ENCODE measurements at places on chromosomes 6 and 20. TPM values are rescaled to one million over a fixed set of nuclear protein-coding genes. Genes with fewer than 3 reads are reported as not detected.
A peak's percentile ranks its signal among the peaks of the same experiment; 100 is the strongest.

The C6orf136 gene
- 66.2 TPM for total RNA-seq

DNA sequence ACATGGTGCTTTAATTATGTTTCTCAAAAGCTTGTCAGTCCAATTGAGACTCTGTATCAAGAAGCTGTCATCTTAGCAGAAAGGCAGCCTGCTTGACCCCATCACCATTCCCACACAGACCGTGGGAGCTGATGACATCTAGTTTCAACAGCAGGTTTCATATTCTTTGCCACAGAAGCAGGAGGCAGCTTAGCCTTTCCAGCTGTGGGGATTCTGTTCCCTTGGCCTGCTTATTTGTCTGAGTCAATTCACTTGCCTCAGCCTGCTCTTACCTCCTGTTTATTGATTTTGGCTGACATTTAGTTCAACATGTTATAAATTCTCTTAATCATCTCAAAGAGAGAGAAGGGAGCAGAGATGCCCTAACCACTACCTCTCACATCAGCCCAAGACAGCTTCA lies 527.7 kb downstream of the ADGRB3 start:
- no peaks in the 10 kb centered on the region for H3K27me3 ChIP-seq

DNA sequence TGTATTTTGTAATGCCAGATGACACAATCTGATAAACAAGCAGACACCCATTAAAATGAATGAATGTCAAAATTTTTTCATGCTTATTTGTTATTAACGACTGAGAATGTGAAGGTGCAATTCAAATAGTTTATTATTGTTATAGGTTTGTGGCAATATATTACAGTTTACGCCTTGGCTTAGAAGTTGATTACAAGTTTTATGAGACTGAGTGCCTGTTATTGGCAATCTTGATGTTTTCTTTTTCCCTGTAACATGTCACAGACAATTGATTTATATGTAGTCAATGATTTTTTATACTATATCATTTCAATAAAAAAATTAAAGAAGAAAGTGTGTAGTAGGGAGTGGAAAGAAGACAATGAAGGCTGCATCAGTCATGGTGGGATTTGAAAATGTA lies 144.1 kb upstream of the EEF1E1 start:
- H3K27ac ChIP-seq = no peak overlapping the region
- no peak overlapping the region for H3K4me3 ChIP-seq
- H3K36me3 ChIP-seq = no peaks in the 10 kb centered on the region
- DNase-seq = no peak
- H3K27me3 ChIP-seq = no peaks in the 10 kb centered on the region

- peaks cover 13% of the 10 kb centered on the region for H3K27me3 ChIP-seq
- H3K4me3 ChIP-seq = peak overlapping the region; percentile 51
- DNase-seq = peak; percentile 25
- no peaks in the 10 kb centered on the region for H3K36me3 ChIP-seq
These were observed 586 bp downstream of the ZNF512B start for GRCh38 chr20:63968928-63969760.

DNA sequence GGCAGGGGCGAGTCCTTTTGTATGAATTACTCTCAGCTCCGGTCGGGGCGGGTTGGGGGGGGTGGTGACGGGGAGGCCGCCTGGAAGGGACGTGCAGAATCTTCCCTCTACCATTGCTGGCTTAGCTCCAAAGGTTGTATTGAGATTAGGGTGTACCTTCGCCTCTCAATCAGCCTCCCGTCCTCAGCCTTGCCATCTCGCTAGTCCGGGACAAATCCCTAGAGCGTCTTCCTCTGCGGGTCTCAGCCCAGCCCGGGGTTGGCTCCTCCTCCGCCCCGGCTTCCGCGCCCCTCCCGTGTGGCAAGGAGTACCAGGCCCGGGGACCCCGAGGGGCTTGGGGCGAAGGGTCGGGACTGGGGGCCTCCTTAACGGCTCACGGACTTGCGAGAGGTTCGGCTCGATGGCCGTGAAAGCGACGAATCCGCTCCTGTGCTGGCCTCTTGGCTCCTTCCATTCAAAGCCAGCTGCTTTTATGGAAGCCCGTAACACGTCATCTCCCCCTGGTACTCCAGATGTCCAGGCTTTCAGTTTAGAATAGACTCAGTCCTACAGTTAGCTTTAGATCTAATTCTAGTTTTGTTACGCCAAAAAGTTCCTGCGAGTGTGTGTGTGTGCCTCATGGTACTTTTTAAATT lies 636 bp upstream of the EEF1A1 start:
- no peaks in the 10 kb centered on the region for H3K27me3 ChIP-seq
- H3K4me3 ChIP-seq = peak overlapping the region; percentile 79
- H3K27ac ChIP-seq = peak overlapping the region; percentile 99
- H3K4me1 ChIP-seq = peaks cover 14% of the 10 kb centered on the region
- H3K36me3 ChIP-seq = no peaks in the 10 kb centered on the region
- no peak for DNase-seq

- no peak overlapping the region for H3K4me3 ChIP-seq
- H3K27ac ChIP-seq = no peak overlapping the region
- no peak for DNase-seq
- H3K36me3 ChIP-seq = no peaks in the 10 kb centered on the region
- H3K27me3 ChIP-seq = no peaks in the 10 kb centered on the region
These were observed 17.7 kb downstream of the GTF2H5 start for GRCh38 chr6:158185729-158186456.

GRCh38 chr6:85346196-85346595 lies 103.7 kb upstream of the NT5E start:
- H3K36me3 ChIP-seq = no peaks in the 10 kb centered on the region
- H3K27me3 ChIP-seq = no peaks in the 10 kb centered on the region
- no peaks in the 10 kb centered on the region for H3K4me1 ChIP-seq
- no peak overlapping the region for H3K4me3 ChIP-seq
- no peak overlapping the region for H3K27ac ChIP-seq

All from transverse colon (tissue), 4 donors.